Caki2 (cell line): ENCODE measurements at places on chromosomes 6 and 20.

GRCh38 chr6:35016502-35017321 is 124.4 kb downstream of the TCP11 start:
- DNase-seq, result peak; percentile 12

- no peak for DNase-seq
Measured at GRCh38 chr6:23783901-23784300, 342.1 kb upstream of the NRSN1 start.

- no peak for DNase-seq
Measured at GRCh38 chr20:25301357-25301920, 53.6 kb downstream of the PYGB start.

- no peak for DNase-seq
Measured at GRCh38 chr6:36917541-36918193, 31.9 kb downstream of the C6orf89 start.

- DNase-seq, result no peak
Measured at GRCh38 chr6:87082160-87082721, 12.7 kb downstream of the CGA start.

DNA sequence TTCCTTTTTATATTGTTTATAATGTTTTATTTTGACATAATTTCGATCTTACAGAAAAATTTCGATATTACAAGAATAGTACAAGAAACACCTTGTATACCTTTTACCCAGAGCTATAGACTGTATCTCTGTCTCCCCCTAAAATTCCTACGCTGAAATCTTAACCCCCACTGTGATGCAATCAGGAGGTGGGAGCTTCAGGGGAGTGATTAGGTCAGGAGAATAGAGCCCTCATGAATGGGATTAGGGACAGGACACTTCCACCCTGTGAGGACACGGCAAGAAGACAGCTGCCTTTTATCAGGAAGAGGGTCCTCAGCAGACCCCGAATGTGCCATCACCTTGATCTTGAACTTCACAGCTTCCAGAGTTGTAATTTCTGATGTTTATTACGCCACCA is 148.7 kb upstream of the C6orf118 start:
- DNase-seq, result no peak

DNA sequence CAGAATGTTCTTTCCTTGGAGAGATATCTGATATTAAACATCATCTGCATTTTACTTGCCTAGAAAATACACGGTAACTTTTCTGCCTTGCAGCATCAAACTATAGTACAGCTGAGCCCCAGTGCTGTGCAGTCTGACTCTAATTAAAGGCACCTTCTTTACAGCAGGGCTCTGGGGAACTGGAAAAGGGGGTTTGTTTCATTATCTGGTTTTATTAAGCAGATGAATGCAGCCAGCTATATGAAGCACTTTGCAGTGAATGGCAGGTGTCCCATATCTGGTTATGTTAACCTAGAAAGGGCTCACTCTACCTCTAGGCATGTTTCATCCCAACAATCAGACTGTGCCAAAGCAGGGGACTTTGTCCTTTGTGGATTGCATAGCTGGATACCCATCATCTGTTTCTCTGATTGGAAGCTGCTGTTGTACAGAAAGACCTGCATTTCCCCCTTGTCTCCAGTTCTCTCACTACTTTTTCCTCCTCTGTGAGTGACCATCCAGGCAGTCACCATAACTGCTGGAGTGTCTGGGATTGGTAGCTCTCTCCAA is 39.6 kb upstream of the CMTR1 start:
- no peak for DNase-seq
